Breast epithelium (tissue), 4 donors: ENCODE measurements at places on chromosomes 3 and 15.
A peak's percentile ranks its signal among the peaks of the same experiment; 100 is the strongest.

GRCh38 chr15:76576523-76577279, 240.1 kb downstream of the ISL2 start:
- peak; percentile 51 for DNase-seq
- H3K4me3 ChIP-seq: no peak overlapping the region
- peaks cover 6% of the 10 kb centered on the region for H3K4me1 ChIP-seq
- H3K27ac ChIP-seq: no peak overlapping the region
- H3K27me3 ChIP-seq: no peaks in the 10 kb centered on the region

- H3K27ac ChIP-seq: peak overlapping the region; percentile 63
- H3K4me3 ChIP-seq: no peak overlapping the region
- H3K27me3 ChIP-seq: no peaks in the 10 kb centered on the region
- no peaks in the 10 kb centered on the region for H3K36me3 ChIP-seq
- H3K4me1 ChIP-seq: no peaks in the 10 kb centered on the region
Measured at GRCh38 chr3:59766200-59766872, 716.5 kb upstream of the CFAP20DC start.

DNA sequence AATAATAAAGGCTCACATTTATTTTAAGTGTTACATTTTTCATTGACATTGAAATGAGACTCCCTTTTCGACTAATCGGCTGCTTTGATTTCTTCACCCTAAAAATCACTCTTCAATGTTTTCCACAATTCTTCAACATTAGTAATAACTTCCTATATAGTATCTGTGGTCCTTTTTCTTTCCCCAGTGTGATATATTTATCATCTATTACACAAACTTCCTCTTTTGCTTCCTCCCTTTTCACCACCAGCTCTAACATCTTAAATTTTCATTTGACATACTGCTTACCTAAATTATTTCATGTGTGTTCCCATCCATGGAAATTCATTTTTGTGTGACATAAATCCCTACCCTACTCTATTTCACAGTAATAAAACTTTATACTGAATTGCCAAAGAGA, 244.4 kb downstream of the TIGIT start:
- no peaks in the 10 kb centered on the region for H3K36me3 ChIP-seq
- no peaks in the 10 kb centered on the region for H3K27me3 ChIP-seq
- H3K27ac ChIP-seq: no peak overlapping the region
- H3K4me3 ChIP-seq: no peak overlapping the region
- no peak for DNase-seq

DNA sequence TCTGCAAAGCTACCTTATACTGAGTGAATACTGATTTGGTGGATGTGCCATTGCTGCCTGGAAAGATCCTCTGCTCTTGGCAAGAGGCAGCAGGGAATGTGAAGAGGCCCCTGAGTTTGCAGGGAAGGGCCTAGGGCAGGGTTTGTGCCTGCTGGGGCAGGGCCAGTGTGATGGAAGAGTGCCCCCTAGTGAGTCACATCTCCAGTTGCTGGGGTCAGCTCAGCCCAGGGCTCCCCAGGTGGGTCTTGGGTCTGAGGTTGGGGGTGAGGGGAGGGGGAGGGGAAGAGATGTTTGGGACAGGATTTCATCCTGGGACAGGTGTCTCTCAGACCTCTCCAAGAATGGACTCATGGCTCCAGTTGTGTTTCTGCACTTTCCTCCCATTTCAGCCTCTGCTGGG, 4.1 kb upstream of the AMOTL2 start:
- DNase-seq: peak; percentile 51
- H3K27me3 ChIP-seq: no peaks in the 10 kb centered on the region
- H3K27ac ChIP-seq: no peak overlapping the region
- H3K4me1 ChIP-seq: peaks cover 5% of the 10 kb centered on the region
- no peaks in the 10 kb centered on the region for H3K36me3 ChIP-seq
- H3K4me3 ChIP-seq: no peak overlapping the region

DNA sequence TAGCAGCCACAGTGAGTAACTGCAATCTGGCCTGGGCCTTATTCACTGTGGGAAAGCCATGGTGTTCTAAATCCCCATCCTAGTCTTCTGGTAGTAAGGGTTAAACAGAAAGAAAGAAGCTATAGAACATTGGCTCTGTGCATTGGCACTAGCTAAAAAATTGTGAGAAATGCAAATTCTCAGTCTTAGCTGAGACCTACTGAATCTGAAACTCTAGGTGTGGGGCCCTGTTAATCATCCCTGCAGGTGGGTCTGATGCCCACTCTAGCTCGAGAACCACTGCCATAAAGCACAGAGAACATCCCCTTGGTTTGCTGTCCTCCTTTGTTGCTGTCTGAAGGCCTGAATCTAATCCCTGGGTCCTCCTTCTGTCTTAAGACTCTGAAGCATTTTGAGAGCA, 59.3 kb downstream of the MEIS2 start:
- H3K4me3 ChIP-seq: no peak overlapping the region
- no peaks in the 10 kb centered on the region for H3K4me1 ChIP-seq
- no peak for DNase-seq
- H3K27me3 ChIP-seq: no peaks in the 10 kb centered on the region
- no peak overlapping the region for H3K27ac ChIP-seq
